ENCODE measurements at places on chromosomes 6 and 20.

GRCh38 chr6:131958542-131959470 lies 7.6 kb upstream of the CCN2 start:
- no peak for DNase-seq

GRCh38 chr6:150150821-150151646 lies 8.2 kb downstream of the PPP1R14C start:
- no peak for DNase-seq

GRCh38 chr20:57957411-57958049 lies 247.7 kb upstream of the PMEPA1 start:
- no peak for DNase-seq

- no peak for DNase-seq
These were observed 137.0 kb downstream of the SOX4 start for GRCh38 chr6:21730533-21730932.

- DNase-seq = no peak
These were observed 27.5 kb downstream of the SERPINB9 start for GRCh38 chr6:2875359-2876191.

All from HTR-8/SVneo (cell line).